Myometrial cell (primary cell): ENCODE measurements at places on chromosomes 12 and 14. TPM values are rescaled to one million over a fixed set of nuclear protein-coding genes. Genes with fewer than 3 reads are reported as not detected.

The ZNF140 gene
- total RNA-seq: 8.2 and 8.9 TPM in 2 replicates

The TMEM30B gene
- total RNA-seq: not detected in 2 replicates

The KRT6C gene
- not detected in 2 replicates for total RNA-seq

The APOF gene
- not detected in 2 replicates for total RNA-seq

The HOXC11 gene
- total RNA-seq: 1.2 and 3.2 TPM in 2 replicates

The HPD gene
- total RNA-seq: 1.2 and 2.8 TPM in 2 replicates
